ENCODE measurements at places on chromosomes 12 and 14.

- DNase-seq: no peak
Measured at GRCh38 chr12:30622509-30622908, 73.2 kb downstream of the IPO8 start.

DNA sequence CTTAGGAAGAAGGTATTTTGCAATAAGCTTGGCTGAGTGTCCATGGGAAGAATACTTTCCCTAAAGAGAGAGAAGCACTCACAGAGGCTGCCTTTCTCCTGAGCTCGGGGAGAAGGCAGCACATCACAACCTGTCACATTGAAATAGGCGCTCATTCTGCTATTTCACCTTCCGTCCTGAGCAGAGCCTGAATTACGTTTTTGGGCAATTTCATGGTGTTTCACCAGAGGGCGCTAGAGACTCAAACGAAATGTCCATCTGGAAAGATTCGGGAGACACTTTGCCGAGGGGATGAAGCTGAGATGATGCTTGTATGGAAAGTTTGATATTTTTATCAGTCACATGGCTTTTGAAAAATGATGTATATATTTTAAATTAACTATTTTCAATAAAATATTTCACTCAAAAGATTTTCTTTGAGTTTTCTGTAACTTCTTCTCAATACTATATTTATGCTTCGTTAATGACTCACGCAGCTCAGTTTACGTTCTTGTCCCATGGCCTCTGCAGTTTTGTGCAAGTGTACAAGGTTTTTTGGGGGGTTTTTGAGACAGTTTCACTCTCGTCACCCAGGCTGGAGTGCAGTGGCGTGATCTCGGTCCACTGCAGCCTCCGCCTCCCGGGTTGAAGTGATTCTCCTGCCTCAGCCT lies 17.4 kb upstream of the B4GALNT3 start:
- DNase-seq: no peak

GRCh38 chr12:128657378-128657777 lies 166.4 kb downstream of the SLC15A4 start:
- DNase-seq: no peak

GRCh38 chr12:66956300-66956699 lies 277.4 kb upstream of the GRIP1 start:
- no peak for DNase-seq
